ENCODE measurements at places on chromosomes 7 and 10.

- DNase-seq = no peak
Measured at GRCh38 chr7:143012001-143012400, 14.9 kb downstream of the OR9A2 start.

GRCh38 chr7:30915005-30915601 lies 3.5 kb downstream of the AQP1 start:
- no peak for DNase-seq

DNA sequence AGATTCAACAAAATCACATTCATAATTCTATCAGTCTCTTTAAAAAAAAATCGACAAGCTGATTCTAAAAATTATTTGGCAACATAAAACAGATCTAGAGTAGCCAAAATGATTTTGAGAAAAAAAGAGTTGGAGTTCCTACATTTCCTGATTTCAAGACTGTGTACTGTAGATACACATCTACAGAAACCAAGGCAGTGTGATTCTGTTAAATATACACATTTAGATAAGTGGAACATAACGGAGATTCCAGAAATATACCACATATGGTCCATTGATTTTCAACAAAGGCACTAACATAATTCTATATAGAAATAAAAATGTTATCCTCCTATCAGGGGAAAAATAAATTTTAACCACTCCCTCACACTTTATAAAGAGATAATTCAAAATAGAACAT lies 467.0 kb downstream of the ADRA2A start:
- DNase-seq = no peak

- no peak for DNase-seq
Measured at GRCh38 chr7:39880556-39880955, 69.5 kb upstream of the CDK13 start.

DNA sequence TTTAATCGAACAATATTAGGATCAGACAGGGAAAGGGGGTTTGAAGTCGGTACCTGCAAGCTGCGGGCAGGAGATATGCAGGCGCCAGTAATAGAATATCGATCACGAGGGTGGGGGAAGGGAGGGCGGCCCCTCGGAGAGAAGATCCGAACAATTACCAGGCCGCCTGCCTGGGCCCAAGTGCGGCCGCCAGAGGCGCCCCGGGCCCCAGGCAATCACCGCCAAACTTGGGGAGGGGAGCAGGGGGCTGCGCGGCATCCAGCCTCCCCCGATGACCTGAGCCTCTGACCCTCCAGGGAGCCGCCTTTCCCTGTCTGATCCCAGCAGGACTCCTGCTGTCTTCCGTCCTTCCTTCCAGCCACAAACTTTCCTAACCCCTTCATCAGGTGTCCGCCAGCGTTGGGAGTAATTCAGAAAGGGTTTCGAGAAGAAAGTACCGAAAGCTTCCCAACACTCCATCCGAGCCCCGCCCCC lies 1.1 kb downstream of the NKX1-2 start:
- DNase-seq = no peak

- DNase-seq = no peak
Measured at GRCh38 chr10:114663626-114664025, 5.6 kb upstream of the ABLIM1 start.

GRCh38 chr10:72951760-72952159 lies 2.8 kb downstream of the PLA2G12B start:
- no peak for DNase-seq

DNA sequence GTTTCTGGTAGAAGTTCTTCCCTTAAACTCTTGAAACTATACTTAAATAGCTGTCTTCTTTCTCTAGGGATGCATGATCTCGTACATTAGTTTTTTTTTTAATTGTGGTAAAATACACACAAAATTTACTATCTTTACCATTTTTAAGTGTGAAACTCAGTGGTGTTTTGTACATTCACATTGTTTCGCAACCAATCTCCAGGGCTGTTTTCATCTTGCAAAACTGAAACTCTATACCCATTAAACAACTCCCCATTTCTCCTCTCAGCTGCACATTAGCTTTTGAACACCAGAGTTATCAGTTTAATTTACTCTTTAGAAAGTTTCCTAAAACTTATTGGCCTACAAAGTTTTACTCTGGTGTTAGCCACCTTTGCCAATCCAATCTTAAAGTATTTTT lies 45.5 kb upstream of the PRKAR2B start:
- DNase-seq = no peak

GRCh38 chr10:44390585-44391072 lies 5.7 kb upstream of the CXCL12 start:
- DNase-seq = no peak

DNA sequence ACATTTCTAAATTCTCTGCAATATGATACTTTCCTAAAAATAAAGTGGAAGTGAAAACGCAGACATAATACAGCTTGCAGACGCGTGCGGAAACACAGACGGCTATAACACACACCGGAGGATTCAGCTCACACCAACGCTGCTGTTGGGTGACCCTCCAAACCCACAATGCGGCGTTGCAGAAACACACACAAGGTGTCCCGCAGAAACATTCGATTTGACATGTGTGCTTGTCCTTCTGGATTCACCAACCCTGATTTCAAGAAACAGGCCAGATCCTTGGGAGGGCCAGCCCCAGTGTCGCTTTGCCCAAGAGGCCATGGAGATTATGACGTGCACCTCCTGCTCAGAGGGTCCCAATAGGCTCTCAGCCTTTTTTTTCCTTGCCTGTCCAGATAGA lies 136.7 kb upstream of the TCERG1L start:
- no peak for DNase-seq

- no peak for DNase-seq
Measured at GRCh38 chr7:37054624-37055241, 330.4 kb upstream of the AOAH start.

DNA sequence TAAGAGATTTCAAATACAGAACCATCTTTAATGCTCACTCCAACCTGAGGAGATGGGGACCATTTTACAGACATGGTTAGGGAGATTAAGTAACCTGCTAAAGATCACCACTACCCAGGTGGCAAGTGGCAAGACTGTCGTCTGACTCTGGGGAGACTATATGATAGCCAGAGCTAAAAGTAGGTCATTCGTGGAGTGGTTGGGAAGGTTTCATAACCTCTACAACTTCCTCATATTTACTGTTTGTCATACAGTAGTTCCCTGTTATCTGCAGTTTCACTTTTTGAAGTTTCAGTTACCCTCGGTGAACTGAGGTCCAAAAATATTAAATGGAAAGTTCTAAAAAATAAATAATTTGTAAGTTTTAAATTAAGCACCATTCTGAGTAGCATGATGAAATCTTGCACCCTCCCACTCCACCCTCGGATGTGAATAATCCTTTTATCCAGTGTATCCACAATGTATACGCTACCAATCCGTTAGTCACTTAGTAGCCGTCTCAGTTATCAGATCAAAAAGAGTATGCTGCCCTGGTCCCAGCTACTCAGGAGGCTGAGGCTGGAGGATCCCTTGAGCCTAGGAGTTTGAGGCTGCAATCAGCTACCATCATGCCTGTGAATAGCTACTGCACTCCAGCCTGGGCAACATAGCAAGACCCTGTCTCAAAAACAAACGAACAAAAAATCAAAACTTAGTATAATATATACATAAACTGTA lies 14.9 kb upstream of the LGI1 start:
- no peak for DNase-seq

DNA sequence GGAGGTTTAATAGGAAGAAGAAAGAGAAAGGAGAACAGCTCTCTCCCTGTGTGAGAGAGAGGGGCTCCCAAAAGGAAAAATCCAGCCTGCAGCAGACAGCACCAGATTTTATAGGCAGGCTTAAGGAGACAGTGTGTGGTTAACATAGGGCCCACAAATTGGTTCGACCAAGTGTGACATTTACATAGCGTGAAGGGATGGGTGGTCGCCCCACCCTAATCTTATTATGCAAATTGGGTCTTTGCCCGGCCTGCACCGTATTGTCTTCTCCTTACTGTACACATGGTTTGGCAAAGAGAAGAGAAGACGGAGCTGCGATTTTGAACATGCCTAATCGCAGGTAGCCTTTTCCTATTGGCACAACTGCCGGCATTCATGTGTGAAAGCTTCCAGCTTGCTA lies 756.3 kb downstream of the NXPH1 start:
- no peak for DNase-seq

DNA sequence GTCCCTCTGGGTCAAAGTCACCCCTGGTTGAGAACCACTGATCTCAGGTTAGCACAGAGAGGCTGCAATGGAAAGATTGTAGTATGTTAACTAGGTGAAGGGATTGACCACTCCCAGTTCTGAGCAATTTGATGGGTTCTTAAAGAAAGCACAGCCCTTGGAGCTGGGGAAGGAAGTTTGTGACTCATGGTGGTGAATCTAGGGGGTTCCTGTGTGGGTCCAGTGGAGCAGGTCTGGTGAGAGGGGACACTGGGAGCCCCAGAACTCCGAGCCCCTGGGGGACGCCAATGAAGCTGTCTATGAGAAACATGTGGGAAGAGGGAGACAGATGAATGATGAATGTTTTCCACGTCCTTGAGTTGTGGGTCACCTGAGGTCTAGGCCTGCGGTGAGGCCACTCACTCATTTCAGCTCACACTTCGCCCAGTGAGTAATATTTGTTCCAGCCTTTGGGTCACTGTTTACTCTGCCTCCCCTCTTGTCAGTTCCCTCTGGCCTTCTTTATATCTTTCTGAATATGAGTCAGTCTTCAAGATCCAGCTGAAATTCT lies 341.9 kb downstream of the LRMDA start:
- DNase-seq = no peak

- no peak for DNase-seq
Measured at GRCh38 chr7:157577796-157578339, 241.1 kb downstream of the DNAJB6 start.

DNA sequence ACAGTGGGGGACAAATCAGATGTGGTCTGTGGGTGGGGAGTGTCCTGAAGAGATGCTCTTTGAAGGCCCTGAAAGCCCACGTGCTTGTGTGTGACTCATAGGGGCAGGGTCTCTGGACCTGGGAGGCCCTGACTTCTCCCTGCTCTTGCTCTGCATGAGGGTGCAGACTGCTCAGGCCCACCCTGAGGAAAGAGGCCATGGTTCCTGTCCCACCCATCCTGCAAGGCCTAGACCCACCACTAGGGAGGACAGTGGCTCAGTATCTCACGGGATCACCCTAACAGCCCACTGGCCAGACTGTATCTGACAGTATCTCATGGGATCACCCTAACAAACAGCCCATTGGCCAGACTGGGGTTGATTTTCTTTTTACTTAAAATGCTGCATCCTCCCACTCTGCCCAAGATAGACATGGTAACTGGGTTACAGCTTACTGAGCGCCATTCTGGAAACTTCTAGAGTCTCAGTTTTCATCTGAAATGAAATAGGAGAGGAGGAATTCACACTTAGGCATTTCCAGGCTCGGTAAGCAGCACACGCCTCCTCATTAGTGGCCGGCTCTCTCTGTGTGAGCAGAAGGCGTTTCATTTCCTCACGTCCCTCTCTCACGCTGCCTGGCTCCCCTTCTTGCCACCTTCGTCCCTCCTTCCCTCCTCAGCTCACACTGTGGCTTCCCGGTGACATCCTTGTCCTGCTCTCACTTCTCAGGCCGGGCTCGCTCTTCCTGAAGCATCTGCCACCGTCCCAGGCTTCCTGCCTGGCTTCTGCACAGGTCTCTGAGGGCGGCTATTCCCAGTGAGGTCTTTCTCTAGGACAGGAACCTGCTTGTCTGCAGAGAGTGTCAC lies 242.6 kb downstream of the GLRX3 start:
- no peak for DNase-seq

- no peak for DNase-seq
Measured at GRCh38 chr10:89173075-89173474, 34.0 kb downstream of the CH25H start.

GRCh38 chr10:102603946-102604345 lies 40.3 kb upstream of the TRIM8 start:
- DNase-seq = no peak

DNA sequence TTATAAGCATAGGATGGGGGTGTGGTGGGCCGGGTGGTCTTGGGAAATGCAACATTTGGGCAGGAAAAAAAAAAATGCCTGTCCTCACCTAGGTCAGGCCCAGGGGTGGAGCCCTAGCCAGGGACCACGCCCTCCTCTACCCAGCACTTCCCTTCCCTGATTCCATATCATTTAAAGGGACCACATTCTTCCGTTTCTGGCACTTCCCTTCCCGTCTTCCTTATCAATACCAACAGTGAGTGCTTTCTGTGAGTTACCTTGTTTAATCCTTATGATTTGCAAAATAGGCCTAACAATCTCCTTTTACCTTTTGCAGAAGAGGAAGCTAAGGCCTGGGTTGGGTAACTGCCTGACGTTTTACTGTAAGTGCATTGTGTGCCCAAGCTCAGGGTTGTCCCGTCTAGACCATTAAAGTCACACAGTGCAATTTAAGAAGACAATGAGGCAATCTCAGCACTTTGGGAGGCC lies 16.7 kb upstream of the C10orf95 start:
- no peak for DNase-seq

DNA sequence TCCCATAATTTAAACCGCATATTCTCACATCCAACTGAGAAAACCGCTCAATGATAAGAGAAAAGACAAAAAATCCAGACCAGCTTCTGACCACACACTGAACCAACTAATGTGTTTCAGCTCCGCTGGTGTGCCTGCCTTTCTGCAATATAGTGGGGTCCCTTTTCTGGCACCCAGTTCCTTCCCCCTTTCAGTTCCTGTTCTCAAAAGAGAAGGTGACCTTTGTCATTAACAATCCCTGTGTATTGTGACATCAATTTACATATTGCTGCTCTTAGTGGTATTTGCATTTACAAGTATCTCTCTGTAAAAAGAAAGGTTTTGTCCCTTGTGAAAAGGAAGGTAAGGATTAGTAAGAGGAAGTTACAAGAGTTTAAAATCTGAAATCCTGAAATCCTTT lies 1.4 kb downstream of the PPP1R17 start:
- no peak for DNase-seq

Measured in NCI-H1105 (cell line).